ENCODE measurements at places on chromosomes 12 and 14.
A peak's percentile ranks its signal among the peaks of the same experiment; 100 is the strongest.

DNA sequence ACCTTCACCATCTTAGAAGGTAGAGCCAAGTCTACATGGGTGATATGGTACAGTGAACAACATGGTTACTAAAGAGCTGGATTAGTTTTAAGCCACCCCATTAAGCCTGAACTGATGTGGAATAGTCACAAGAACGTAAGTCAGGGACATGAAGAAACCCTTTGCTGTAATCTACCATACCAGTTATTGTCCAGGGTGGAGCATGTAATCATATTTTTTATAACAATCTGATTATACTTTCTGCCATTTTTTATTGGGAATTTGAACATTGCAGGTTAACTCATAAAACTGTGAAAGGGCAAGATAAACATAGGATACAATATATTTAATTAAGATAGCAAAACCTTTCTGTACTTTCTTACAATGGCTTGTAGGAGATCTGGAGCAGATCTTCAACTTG is 103.6 kb downstream of the FIGNL2 start:
- no peak for DNase-seq

- DNase-seq, result no peak
Measured at GRCh38 chr12:49795654-49796105, 32.5 kb downstream of the NCKAP5L start.

DNA sequence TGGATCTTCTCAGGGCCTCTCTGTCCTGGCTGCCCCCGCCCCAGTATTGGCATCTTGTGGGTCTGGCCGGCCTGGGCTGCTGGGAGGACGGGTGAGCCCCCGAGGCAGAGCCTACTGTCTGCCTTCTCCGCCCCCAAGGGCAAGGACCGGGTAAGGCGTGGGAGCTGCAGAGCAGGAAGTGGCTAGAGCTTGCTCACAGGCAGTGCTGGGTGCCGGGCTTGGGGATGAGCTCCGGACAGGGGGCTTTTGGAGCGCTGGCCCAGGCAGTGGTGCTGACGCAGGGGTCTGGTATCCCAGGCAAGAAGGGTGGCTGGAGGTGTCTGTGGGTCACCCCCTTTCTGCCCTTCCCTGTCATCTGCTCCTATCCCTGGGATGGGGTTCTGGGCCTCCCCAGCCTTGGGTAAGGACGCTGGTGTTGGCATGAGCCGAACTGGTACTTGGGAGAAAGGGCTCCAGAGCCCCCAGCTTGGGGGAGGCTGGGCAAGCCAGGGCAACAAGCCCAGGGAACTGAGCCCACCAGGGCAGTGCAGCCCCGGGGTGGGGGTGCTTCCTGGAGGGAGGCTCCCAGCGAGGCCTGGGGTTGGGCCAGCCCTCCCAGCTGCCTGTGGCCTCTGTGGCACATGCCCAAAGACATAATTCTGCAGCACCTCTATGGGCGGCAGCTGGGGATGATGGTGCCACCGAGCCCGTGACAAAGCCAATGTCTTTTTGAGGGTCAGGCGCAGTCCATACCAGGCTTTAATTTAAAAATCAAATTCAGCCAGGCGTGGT is 126.3 kb downstream of the KIF26A start:
- DNase-seq, result no peak

- DNase-seq, result no peak
Measured at GRCh38 chr12:6116471-6117021, 7.9 kb downstream of the VWF start.

DNA sequence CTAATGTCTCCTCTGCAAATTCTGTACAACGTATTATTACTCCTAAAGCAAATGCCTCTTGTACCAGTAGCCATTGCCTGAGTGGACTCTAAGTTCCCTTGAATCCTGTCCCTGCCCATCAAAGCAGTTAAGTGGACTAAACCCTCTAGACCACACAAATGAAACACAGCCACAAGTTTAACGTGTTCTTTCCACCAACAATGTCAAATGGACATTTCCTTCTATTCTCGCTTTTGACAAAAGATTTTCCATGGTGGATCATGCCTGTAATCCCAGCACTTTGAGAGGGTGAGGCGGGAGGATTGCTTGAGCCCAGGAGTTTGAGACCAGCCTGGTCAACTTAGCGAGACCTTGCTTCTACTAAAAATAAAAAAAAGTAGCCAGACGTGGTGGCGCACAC is 15.9 kb downstream of the CCDC88C start:
- DNase-seq, result no peak

DNA sequence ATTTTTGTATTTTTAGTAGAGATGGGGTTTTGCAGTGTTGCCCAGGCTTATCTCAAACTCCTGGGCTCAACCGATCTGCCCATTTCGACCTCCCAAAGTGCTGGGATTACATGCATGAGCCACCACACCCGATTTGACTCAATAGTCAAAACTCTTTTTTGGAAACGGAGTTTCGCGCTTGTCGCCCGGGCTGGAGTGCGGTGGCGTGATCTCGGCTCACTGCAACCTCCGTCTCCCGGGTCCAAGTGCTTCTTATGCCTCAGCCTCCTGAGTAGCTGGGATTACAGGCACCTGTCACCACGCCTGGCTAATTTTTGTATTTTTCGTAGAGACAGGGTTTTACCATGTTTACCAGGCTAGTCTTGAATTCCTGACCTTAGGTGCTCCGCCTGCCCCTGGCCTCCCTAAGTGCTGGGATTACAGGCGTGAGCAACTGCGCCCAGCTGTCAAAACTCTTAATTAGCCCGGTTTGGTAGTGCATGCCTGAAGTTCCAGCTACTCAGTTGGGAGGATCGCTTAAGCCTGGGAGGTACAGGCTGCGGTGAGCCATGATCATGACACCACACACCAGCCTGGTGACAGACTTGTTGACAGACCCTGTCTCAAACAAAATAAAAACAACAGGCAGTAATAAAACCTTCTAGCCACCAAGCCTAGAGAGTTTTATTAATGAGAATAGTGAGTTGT is 12.4 kb downstream of the MED21 start:
- no peak for DNase-seq

GRCh38 chr12:44375694-44376093 is 500.4 kb downstream of the NELL2 start:
- DNase-seq, result no peak

DNA sequence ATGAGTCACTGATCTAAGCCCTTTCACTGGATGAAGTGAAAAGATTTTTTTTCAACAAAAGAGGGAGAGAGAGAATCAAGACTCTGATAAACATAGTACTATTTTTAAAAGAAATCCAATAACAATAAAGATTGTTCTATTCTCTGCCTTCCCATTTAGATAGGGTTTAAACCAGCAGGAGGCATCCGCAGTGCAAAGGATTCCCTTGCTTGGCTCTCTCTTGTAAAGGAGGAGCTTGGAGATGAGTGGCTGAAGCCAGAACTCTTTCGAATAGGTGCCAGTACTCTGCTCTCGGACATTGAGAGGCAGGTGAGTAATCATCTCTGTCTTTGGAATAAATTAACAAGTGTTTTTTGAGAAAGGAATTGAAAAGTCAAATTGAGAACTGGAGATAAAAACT is 124.9 kb downstream of the DERA start:
- no peak for DNase-seq

- DNase-seq, result no peak
Measured at GRCh38 chr12:76137606-76138005, 53.1 kb upstream of the NAP1L1 start.

- no peak for DNase-seq
Measured at GRCh38 chr12:3761116-3761735, 8.3 kb upstream of the CRACR2A start.

DNA sequence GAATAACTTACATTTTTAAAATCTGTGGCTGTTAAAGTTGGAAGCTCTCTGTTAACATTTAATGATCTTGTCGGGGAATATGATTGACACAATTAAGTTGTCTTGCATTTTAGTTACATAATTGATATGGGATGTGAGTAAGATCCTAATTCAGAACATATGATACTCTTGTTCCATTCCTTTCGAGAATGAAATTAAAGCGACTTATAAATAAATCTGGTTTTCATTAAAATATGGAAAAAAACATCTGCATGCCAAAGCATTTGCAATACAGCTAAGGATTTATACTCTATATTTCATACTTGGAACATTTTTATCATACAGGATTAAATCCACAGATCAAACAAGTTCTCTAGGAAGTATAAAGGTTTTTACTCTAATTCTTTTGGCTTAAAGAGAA is 52.0 kb downstream of the SLC38A6 start:
- no peak for DNase-seq

- DNase-seq, result peak; percentile 28
Measured at GRCh38 chr14:104094709-104095425, 9.4 kb downstream of the ASPG start.

- DNase-seq, result no peak
Measured at GRCh38 chr12:82176026-82176425, 182.2 kb downstream of the CCDC59 start.

DNA sequence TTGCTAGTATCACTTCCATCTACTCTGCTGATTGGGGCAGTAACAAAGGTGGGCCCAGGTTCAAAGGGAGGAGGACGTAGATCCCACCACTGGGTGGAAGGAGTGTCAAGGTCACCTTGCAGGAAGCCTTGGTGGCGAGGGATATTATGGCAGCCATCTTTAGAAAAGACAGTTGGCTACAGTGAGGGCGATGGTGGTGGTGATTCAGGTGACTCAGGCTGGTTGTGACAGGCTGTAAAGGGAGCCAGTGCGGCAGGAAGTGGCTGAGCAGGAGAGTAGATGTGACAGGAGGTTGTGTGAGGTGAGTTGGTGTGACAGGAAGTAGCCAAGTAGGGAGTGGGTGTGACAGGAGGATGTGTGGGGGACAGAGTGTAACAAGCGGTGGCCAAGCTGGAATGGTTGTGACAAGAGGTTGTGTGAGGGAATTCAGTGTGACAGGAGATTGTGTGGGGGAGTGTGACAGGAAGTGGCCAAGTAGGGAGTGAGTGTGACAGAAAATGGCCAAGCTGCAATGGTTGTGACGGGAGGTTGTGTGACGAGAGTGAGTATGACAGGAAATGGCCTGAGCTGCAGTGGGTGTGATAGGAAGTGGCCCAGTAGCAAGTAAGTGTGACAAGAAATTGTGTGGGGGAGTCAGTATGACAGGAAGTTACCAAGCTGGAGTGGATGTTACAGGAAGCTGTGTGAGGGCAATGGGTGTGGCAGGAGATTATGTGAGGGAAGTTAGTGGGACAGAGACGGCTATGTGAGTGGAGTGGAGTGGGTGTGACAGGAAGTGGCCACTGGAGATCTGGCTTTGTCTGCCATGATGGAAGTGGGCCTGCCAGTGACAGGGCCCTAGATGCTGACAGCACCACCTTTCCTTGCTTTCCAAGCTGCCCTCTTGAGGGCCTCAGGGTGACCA is 136.5 kb upstream of the MYL2 start:
- DNase-seq, result no peak

DNA sequence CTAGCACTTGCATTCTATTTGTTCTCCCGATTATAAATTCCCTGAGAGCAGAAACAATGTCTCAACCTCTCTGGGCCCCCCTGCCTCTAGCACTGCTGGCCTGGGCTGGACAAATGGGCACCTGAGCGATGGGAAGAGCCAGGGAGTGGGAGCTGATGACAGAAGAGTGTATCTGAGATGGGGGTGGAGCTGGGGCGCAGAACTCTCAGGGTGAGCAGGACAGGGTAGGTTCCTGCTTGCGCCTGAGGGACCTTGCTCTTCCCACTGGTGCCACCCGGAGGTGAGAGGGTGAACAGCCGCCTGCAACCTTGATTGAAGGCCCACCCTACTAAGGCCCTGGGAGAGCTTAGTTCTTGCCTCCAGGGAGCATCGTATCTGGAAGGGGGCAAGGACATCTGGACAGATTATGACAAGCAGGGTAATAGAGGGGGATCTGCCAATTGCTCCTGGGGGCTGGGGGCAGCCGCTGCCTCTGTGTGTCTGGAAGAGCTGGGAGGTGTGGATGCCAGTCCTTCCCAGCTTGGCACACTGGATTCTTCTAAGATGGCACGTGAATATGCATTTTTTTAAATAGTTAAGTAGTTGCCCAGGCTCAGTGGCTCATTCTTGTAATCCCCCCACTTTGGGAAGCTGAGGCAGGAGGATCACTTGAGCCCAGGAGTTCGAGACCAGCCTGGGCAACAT is 43.0 kb upstream of the TSPAN9 start:
- no peak for DNase-seq

- DNase-seq, result no peak
Measured at GRCh38 chr14:73753887-73754795, 40.0 kb upstream of the PNMA1 start.

GRCh38 chr12:91017043-91017442 is 12.3 kb upstream of the EPYC start:
- DNase-seq, result no peak

- no peak for DNase-seq
Measured at GRCh38 chr12:19457561-19457960, 18.3 kb downstream of the AEBP2 start.

DNA sequence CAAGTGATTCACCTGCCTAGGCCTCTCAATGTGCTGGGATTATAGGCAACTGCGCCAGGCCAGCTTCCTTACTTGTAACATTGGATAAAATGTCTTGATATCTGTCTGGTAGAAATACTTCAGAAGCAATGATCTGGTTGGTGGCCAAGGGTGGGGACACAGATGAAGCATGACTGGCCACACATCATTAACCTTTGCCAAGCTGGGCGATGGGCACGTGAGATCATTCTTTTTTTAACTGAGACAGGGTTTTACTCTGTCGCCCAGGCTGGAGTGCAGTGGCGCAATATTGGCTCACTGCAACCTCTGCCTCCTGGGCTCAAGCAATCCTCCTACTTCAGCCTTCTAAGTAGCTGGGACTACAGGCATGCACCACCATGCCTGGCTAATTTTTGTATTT is 31.1 kb downstream of the PLEKHH1 start:
- DNase-seq, result no peak

GRCh38 chr12:106090591-106091445 is 47.9 kb downstream of the NUAK1 start:
- no peak for DNase-seq

- no peak for DNase-seq
Measured at GRCh38 chr12:106321139-106321850, 18.8 kb downstream of the TCP11L2 start.

- no peak for DNase-seq
Measured at GRCh38 chr12:132632521-132633228, 14.1 kb downstream of the P2RX2 start.

DNA sequence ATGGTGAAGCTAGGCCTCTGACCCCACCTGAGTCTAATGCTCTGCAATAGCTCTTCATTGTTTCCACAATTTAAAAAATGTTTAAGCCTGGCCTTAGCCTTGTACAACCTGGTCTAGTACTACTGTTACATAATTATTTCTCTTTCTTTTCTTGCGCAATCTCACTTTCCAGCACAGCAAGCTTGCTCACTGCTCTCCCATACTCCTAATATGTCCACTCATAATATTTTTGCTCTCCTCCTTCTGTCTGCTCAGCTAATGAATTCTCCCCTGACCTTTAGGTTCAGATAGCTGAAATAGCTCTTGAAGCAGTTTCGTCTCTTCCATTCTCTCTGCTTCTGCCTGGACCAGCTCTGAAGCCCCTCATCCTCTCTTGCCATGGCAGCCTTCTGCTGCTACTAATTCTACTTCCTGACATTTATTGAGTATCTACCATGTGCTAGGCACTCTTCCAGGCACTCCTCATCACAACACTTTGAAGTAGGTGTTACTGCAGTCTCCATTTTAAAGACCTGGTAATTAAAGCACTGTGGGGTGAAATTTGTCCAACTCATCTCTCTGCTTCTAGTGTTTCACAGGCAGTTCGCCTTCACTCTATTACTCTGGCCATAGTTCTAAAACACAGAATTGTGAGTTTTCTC is 2.8 kb upstream of the SLC48A1 start:
- no peak for DNase-seq
